ENCODE measurements at places on chromosomes 7 and 10.
A peak's percentile ranks its signal among the peaks of the same experiment; 100 is the strongest.

- DNase-seq = no peak
Observed at GRCh38 chr7:35019801-35020200, 17.5 kb downstream of the DPY19L1 start.

GRCh38 chr7:45028138-45028919, 28.3 kb downstream of the CCM2 start:
- DNase-seq = no peak

GRCh38 chr7:15851201-15851600, 164.7 kb upstream of the MEOX2 start:
- DNase-seq = no peak

- DNase-seq = no peak
Observed at GRCh38 chr10:34191406-34191805, 623.7 kb downstream of the PARD3 start.

- no peak for DNase-seq
Observed at GRCh38 chr7:105352901-105353668, 35.6 kb downstream of the SRPK2 start.

DNA sequence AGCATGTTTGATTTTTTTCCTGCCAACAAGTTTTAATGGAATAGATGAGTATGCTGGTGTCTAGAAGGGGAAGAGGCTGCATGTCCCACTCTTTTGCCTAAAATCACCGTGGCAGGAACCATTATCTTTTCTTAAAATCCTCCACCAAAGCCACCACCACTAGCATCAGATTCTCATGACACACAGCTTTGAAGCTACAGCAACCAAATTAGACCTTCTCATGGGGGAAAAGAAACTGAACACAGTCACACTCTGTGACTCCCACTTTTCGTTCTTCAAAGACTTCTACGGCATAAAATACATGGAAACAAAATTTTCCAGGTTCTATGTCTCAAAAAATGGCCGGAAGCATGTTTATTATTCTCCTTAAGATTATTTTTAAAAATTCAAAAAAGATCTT, 81.8 kb downstream of the SGMS1 start:
- no peak for DNase-seq

GRCh38 chr7:40072268-40072667, 62.2 kb downstream of the MPLKIP start:
- DNase-seq = no peak

DNA sequence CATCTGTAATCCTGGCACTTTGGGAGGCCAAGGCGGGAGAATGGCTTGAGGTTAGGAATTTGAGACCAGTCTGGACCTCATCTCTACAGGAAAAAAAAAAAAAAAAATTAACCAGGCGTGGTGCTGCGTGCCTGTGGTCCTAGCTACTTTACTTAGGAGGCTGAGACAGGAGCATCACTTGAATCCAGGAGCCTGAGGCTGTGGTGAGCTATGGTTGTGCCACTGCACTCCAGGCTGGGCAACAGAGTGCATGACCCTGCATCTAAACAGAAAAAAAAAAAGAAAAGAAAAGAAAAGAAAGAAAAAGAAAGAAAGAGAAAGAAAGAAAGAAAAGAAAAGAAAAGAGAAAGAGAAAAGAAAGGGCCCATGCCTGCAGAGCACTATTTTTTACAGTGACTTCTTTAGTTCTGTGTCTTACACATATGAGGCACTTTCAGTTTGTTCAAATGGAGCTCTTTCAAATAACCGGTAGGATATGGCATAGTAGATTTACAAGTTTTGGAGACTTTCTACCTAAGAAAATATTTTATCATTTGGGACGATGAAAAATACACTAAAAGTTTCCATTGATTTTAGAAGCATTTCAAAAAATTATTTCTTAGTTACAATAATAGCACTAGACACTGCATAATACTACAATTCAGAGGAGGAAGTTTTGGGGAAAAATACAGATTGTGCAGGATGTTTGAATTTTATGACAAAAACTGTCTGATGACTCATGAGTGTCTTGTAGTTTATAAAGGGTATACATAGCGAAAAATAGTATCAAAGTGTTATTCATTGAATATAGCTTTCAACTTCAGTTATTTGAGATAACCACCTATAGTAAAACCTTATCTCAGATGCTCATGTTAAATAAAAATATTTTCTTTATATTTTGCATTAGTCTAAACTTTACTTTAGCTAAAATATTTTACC, 75.9 kb downstream of the MDFIC start:
- no peak for DNase-seq

DNA sequence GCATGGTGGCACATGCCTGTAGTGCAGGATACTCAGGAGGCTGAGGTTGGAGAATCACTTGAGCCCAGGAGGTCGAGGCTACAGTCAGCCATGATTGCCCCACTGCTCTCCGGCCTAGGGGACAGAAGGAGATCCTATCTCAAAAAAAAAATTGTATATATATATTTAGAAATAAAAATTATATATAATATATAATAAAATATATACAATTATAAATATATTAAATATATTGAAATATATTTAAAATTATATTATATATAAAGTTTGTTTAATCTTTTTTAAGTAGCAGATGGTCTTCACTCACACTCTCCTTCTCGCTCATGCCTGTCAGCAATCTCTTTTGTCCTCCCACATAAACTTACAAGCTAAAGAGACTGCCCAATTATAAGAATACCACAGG, 58.5 kb downstream of the LMBR1 start:
- no peak for DNase-seq

DNA sequence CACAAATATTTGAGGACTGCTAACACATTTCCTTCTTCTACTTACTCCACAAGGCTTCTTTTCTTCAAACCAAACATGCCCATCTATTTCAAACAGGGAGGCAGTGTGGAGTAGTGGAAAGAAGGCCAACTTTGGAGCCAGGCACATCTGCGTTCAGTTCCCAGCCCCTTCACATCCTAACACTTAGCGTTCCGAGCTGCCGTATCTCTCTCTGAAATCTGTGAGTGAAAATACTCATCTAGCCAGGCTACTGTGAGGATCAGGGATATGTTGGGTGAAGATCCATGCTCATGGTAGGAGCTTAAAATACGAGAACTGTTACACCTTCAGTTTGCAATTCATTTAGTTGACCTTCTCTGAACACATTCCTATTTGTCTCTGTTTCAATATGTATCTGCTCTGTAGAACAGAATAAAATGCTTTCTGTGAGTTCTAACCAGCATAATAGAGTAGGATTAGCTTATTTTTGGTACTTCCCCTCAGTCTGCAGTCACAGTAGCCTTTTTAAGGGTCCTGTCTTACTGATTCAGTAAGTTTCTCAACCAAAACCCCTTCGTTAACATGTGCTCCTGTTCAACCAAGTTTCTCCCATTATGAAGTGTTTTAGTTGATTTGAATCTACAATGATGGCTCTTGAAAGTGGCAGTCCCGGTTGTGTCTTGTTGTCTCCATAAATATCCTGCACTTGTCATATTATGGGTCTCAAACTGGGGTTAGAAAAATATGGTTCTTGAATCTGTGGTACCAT, 3.3 kb upstream of the MEST start:
- no peak for DNase-seq

DNA sequence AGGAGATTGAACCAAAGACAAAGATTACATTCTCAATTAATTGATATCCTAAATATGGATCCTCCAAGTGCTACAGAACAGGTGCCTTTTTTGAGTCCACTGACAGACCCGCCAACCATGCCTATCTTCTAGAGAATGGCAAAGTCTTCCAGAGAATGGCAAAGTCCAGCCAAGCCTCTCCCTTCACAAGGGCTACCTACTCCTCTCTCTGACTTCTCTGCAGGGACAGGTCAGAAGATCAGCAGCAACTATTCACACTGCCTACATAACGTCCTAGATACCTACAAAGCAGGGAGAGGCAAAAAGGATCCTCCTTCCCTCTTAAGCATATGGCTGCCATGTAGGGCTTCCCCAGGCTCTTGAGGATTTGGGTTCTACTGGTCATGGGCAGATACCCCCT, 12.4 kb downstream of the UBE2H start:
- DNase-seq = no peak

DNA sequence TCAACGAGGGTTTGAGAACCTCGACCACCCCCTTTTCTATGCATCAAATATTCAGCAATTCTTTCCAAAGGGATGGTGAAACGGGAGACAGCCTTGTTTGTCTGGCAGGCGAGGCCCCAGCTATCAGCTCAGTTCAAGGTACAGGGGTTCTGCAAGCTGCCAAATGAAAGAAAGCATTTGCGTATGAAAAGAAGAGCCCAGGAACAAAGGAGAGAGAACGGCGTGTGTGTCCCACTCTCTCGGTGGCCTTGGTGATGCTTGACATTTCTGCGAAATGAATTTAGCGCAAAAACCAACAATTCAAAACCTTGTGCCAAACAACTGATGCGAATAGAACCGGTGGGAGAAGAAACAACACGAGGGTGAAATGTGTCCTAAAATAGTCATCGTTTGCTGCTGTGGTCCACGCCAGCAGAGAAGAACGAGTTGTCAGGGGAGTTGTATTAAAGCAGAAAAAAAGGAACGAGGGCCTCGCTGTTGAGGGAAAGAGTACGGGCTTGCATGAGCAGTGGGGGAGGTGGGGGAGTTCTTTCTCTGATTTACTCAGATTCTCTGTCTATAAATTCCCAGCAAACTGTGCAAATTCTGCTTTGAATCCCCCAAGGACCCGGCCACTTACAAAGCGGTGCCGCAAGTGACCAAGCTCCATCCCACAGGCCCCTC, 97.7 kb downstream of the TMEM130 start:
- DNase-seq = no peak

GRCh38 chr7:133934262-133934976, 192.7 kb upstream of the LRGUK start:
- no peak for DNase-seq

DNA sequence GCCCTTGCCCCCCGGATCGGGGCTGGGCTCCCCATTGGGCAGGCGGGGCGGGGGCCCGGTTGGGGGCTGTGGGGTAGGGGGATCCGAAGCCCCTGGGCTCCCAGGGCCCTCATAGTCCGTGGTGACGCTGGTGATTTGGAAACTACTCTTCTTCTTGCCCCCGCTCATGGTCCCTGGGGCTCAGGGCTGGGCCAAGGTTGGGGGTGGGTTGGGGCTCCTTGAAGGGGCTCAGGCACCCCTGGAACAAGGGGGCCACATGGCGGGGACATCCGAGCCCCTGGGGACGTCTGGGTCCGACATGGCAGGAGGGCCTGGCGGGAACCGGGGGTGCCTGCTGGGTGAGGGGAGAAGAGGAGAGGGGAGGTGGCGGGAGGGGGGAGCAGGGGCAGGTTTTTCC, 1.1 kb downstream of the TSC22D4 start:
- no peak for DNase-seq

GRCh38 chr7:21939136-21939857, 6.4 kb downstream of the CDCA7L start:
- peak; percentile 68 for DNase-seq

- no peak for DNase-seq
Observed at GRCh38 chr7:106767078-106767477, 98.0 kb upstream of the PIK3CG start.

DNA sequence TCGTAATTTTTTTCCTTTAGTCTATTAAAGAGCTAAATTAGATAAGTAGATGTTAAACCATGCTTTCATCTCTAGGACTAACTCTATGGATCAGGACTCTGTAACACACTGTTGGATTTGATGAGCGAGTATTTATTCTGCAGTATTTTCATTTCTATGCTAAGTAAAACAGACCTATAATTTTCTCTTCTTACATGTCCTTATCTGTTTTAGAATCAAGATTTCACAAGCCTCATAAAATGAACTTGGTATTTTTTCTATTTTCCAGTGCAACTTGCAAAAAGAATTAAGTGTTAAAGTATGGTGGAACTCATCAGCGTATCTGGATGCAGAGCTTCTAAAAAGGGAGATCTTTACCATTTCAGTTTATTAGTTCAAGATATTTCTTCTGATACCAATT, 2.4 kb downstream of the CACUL1 start:
- DNase-seq = no peak

DNA sequence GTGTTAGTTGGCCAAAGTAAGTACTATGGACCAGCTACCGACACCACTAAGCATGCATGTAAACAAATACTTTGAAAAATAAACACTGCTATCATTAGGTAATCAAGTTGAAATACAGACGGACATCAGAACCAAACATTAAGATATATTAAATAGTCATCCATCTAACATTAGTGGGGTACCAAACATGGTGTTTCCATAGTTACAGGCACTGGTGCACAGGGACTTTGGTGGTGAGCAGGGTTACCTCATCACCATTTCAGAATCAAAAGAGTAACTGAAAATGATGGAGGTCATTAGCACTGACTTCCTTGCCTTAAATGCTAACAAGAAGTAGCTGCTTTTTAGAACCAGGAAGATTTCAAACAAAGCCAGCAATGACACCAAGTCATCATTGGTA, 23.9 kb downstream of the EBLN1 start:
- no peak for DNase-seq

DNA sequence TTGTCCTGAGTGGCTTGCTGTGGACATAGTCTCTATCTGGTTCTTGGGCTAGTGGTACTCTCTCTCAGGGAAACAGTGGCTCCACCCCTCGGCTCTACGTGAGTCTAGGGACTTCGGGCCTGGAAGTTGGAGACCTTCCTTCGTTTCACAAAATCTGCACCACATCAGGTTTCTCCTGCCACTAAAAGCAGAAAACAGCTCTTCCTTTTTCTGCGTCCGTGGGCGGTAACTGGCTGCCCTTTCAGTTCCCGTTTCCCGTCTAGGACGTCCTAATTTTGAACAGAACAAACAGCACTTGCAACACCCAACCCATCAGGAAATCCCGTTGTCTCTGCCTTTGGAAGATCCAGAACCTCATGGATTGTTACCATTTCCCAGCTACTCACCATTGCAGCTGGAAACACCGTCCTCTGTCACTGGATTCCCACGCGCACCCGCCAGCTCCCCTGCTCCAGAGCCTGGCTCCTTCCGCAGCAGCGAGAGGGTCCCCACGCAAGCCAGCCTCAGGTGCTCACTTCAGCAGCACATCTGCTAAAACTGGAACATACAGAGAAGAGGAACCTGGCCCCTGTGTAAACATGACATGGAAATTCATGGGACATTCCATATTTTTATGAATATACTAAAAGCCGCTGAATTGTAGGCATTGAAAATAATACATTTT, 311.4 kb upstream of the AKR1E2 start:
- peak; percentile 39 for DNase-seq

DNA sequence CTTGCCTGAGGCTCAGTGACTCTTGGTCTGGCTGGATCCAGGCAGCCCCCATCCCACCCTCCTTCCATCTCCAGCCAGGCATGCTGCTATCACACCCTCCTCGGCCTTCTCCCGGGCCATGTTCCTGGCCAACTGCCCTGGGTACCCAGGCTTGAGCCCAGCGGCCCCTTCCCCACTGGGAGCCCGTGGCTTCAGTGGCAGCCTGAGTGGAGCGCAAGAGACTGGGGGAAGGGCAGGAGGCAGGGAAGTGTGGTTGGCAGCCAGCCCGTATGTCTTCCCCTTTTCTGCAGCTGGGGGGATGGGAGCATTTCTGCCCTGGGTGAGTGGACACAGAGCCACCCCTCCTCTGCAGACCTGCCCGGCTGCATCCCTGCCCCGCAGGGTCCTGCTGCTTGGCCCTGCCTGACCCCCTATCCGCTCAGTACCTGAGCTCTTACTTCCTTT, 148.5 kb downstream of the ARHGAP22 start:
- DNase-seq = peak; percentile 10

Data from naive B cell (primary cell).